ENCODE measurements at places on chromosomes 1 and 21. TPM values are rescaled to one million over a fixed set of nuclear protein-coding genes. Genes with fewer than 3 reads are reported as not detected.

GRCh38 chr1:201332021-201332420 is 45.5 kb downstream of the TNNT2 start:
- no peak for DNase-seq
- H3K4me3 ChIP-seq, result no peak overlapping the region
- no peaks in the 10 kb centered on the region for H3K4me1 ChIP-seq
- H3K36me3 ChIP-seq, result no peaks in the 10 kb centered on the region
- no peak overlapping the region for H3K27ac ChIP-seq
- no peaks in the 10 kb centered on the region for H3K27me3 ChIP-seq

DNA sequence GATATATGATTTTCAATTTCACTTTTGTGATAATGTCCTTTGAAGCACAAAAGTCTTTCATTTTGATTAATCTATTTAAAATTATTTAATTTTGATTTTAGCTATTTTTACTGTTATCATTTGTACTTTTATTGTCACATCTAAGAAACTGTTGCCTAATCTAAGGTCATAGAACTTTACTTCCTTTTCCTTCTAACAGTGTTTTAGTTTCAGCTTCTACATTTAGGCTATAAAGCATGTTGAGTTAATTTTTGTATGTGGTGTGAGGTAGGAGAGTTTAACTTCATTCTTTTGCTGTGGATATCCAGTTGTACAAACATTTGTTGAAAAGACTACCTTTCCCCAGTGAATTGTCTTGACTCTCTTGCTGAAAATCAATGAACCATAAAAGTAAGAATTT is 204.5 kb downstream of the TM2D1 start:
- H3K36me3 ChIP-seq, result no peaks in the 10 kb centered on the region
- H3K4me1 ChIP-seq, result no peaks in the 10 kb centered on the region
- H3K27ac ChIP-seq, result no peak overlapping the region
- no peak overlapping the region for H3K4me3 ChIP-seq
- no peak for DNase-seq
- no peaks in the 10 kb centered on the region for H3K27me3 ChIP-seq

DNA sequence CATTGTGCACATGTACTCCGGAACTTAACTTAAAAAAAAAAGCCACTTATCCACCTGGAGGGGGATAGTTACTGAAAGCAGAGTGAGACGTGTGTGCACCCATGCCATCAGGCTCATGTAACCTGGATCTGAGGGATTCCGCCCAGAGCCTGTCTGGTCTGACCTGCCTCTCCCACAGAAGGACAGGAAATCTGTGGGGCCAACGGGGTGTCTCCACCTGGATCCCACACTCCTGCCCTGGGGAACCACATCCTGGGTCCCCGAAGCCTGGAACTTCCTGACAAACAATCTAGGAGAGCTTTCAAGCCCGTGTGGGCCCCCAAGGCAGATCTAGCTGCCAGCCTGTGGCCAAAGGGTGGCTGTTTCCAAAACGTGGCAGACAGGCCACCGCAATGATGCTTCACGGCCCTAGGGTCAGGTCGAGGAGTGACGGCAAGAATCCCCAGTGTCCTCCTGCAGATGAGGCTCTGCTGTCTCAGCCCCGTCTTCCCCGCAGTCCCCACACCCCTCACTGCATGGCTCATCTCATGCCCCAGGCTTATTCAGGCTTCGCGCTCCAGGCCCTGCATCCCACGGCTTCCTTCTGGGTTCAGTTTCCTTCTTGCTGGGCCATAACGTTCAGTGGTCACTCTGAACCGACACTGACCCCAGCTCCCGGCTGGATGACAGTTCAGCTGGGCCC is 21.0 kb upstream of the PCBP3 start:
- no peak overlapping the region for H3K27ac ChIP-seq
- no peak for DNase-seq
- H3K4me3 ChIP-seq, result no peak overlapping the region
- no peaks in the 10 kb centered on the region for H3K4me1 ChIP-seq
- no peaks in the 10 kb centered on the region for H3K36me3 ChIP-seq
- no peaks in the 10 kb centered on the region for H3K27me3 ChIP-seq

The AUNIP gene
- not detected for total RNA-seq

The RIPPLY3 gene
- not detected for total RNA-seq

The SH2D1B gene
- total RNA-seq, result not detected
